NCI-H774 (cell line): ENCODE measurements at places on chromosomes 3 and 15.

DNA sequence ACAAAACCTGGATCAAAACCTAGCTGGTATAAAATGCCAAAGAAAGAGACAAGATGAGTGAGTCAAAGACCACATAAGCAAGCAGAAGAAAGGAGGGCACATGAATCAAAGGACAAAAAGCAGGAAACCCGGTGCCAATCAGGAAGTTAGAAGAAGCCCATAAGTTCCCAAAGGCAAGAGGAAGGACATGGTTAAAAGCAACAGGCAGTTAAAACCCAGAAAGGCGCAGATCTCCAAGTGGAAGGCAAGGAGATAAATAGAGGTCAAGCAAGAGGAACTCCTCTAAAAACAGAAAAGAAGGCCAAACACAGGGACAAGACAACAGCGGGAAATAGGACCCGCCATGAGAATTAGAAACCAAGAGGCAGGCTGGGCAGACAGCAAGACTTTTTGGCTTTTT lies 4.4 kb downstream of the TMOD2 start:
- DNase-seq: no peak

DNA sequence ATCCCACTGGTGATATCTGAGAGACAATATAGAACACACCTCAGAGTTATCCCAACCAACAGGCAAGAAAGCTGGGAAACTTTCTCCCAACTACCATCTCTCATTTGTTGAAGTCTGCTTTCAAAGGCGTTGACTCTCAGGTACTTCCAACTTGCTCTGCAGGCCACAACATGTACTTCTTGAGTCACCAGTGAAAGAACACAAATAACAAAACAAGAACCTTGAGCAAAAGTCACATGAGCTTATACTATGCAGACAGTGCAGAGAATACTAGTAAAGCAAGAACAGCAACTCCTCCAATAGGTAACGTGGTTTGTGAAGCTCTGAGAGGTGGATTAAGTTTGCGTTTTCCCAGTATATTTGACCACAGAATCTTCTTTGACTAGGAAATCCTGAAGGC lies 20.6 kb downstream of the SNTN start:
- DNase-seq: no peak

- peak; percentile 16 for DNase-seq
Measured at GRCh38 chr15:98177966-98178592, 217.6 kb downstream of the ARRDC4 start.

DNA sequence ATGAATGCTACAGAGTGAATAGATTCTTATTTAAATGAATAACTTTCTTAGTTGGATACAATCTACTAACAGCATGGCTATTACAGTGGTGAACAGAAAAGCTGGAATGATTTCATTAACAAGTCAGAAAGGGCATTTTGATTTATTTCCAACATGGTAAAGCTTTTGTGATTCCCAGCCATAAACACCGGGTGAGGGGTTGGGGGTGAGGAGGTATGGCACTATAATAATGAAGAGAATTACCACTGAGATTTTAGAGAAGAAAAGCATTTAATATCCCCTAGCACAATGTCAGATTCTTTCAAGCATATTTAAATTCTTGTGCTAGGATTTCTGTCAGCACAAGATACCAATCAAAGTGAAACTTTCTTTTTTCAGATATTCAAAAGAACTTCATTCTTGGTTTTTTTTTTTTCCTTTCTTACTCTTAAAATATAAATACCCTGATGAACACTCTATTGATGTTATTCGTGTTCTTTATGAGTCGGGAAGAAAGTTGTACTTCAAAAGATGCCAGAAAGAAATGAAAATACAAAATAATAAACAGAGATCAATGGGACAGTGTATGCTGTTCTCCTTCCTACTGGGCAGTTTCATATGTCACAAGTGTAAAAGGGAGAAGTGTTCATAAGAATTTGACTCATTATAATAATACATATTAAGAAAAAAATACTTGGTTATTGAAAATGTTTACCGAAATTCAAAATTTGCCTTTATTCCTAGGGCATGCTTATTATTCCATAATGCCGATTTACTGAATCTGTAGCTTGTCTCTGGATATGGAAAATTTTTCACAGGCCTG lies 522.8 kb downstream of the CADM2 start:
- DNase-seq: no peak

- DNase-seq: no peak
Measured at GRCh38 chr3:72359743-72360142, 488.5 kb downstream of the SHQ1 start.
